ENCODE measurements at places on chromosomes 2 and 18.
A peak's percentile ranks its signal among the peaks of the same experiment; 100 is the strongest.

- DNase-seq, result no peak
Observed at GRCh38 chr2:237171396-237171795, 85.7 kb downstream of the COPS8 start.

DNA sequence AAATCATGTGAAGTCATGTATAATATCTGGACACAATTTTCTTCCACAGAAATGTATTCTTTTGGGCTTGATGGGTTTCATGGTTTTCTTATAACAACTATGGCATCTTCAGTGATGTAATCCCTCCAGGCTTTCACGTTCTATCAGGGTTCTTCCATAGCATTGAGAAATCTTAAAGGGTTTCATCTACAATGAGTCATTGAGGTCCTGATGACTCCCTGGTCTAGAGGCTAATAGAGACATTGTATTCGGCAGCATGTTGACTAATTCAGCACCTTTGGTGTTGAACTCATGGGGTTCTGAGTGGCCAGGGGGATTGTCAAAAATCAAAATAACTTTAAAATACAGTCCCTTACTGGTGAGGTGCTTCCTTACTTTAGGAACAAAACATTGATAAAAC lies 614.0 kb upstream of the CRIM1 start:
- DNase-seq, result no peak

- DNase-seq, result no peak
Observed at GRCh38 chr2:238894950-238895298, 47.0 kb downstream of the TWIST2 start.

DNA sequence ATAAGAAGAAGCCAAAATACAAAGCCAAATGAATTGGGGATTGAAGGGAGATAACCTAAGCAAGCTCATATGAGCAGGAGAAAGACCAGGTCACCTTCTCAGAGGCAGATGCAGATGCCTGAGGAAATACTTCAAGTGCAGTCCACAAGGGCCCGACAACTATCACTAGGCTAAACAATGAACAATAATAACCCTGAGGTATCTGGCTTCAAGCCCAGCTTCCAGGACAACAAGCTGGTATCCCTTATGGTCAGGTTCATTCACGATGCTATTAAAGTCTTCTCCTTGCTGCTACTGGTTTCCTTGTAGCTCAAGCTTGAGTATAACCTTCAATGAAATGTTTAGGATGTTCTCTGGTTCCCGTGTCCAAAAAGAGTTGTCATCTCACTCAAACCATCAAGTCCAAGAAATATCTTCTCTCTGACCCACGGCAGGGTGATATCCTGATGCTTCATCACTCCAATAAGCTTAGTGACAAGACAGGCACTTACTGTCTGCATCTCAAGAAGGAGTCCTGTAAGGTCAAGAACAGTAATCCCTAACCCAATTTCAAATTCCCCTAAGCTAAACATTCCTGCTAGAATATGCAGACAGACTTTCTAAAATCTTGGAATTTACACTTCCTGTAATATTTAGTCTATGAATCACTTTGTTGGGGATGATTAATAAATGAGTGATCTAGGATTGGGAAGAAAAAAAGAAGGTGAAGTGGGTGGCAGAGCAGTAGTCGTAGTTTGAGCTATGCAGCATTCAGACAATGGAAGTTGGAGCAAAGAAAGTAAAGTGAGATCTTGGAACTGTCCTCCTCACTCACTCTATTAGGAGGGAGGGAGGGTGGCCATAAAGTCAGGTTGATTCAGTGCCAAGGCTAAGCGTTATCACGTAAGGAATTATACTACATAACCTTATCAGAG lies 33.1 kb downstream of the CHN1 start:
- peak; percentile 53 for DNase-seq

DNA sequence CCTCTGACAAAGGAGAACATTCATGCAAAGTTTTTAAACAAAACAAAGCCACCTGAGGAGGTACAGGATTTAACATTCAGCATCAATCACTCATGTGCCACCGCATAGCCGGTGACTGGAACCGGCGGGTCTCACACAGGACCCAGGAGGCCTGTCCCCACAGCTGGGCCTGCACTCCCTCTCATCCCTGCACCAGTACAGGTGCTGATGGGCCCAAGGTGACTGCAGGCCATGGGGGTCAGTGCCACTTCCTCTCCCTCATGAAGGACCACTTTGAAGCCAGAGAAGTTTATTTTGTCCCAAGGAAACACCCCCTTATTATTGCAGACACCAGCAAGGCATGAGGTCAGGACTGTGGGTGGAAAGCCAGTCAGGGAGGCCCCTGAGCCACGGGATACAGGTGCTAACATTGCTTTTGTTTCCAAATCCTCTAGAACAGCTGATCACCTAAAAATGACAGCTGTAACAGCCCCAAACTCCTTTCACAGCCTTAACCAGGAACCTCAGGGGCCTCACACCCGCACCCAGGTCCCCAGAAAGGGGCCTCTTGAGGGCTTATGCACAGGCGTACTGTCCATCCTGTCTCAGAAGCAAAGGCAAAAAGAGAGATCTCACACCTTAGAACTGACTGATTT lies 14.0 kb downstream of the PARD6G start:
- DNase-seq, result no peak

DNA sequence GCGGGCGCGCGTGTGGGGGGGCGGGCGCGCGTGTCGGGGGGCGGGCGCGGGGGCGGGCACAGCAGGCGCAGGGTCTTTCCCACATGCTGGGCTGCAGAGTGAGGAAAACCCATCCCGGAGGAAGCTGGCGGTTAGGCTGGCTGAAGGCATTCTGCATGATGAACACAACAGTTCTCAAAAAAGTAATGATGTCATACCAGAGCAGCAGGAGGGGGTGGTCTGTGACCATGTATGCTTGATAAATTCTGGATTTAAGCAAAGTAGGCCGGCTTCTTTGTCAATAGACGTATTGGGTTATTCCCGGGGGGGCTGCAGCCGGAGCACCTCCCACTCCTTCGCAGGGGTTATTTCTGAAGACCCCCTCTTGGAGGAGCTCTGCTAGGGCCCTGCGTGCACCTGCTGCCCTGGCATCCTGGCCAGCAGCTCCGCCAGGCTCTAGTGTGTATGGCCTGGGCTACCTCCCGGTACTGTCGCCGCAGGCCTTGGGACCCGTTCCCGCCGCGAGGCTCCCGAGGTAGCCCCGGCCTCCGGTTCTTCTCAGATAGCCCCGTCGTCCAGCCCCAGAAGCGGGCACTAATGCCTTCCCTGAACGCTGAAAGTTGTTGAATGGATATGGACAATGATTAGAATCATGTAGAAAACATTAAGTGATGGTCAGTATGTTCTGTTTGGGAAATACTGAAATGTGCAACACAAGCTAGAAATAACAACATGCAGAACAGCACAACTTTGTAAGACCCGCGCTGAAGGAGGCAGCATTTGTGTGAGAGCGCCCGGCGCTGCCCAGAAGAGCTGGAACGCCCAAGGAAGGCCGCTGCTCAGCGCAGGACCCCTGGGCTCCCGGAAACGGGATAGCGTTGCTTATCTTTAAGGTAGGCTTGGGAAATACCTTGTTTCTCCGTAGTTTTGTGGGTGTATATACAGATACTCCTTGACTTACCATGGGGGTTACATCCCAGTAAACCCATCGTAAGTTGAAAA lies 101.4 kb upstream of the RAB6C start:
- DNase-seq, result peak; percentile 47

GRCh38 chr18:73038336-73038735 lies 170.5 kb upstream of the NETO1 start:
- DNase-seq, result no peak

- DNase-seq, result no peak
Observed at GRCh38 chr18:12307701-12308385, at the start of gene TUBB6. TUBB6 (plus strand) TSS chr18:12308241; CDS start chr18:12308293, 52 bp downstream.

DNA sequence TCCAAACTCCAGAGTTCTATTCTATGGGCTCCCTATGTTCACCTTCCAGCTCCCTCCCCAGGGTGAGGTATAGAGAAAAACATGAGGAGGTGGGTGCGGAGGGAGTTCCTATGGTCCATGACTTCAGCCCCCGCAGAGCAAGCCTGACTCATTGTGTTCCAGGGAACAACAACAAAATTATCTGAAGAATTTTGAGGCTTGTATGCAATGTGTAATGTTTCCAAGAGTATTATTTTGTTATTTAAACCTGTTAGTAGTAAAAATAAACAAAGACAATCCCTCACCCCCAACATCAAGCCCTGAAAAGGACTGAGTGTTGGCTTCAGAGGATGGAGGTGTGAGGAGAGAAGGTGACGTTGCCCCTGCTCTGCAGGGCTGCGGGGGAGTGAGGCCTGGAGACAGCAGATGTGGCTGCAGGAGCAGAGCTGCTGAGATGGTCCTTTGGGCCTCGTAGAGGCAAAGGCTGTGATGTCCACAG lies 29.0 kb downstream of the LAMA3 start:
- no peak for DNase-seq

DNA sequence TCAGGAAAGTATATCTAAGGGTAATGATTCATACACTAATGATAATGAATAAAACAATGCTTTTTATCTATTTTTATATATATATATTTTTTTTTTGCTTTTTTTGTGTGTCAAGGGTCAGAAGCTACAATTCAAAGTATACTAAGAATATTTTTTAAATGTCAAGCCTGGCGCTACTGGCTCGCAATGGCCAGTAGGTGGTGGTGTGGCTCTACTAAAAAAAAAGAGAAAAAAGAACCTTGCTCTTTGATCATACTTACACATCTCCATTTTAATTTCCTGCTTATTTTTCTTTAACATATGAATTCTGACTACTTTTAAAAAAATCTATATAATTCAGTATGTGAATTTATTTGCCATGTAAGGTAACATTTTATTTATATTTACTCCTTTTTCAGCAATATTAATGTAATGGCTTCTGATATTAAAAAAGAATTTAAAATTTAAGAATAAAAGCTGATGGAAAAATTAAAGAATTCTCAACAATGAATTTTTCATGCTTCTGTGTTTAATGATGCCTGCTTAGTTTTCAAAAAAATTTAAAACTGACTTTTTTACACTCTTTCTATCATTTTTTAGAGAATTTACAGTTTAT lies 232.9 kb downstream of the GULP1 start:
- peak; percentile 55 for DNase-seq

GRCh38 chr18:13183359-13183758 lies 35.2 kb upstream of the LDLRAD4 start:
- DNase-seq, result no peak

- DNase-seq, result peak; percentile 51
Observed at GRCh38 chr2:85066874-85067351, 66.3 kb upstream of the TCF7L1 start.

GRCh38 chr2:60551240-60552077 lies 2.0 kb downstream of the BCL11A start:
- DNase-seq, result peak; percentile 64

DNA sequence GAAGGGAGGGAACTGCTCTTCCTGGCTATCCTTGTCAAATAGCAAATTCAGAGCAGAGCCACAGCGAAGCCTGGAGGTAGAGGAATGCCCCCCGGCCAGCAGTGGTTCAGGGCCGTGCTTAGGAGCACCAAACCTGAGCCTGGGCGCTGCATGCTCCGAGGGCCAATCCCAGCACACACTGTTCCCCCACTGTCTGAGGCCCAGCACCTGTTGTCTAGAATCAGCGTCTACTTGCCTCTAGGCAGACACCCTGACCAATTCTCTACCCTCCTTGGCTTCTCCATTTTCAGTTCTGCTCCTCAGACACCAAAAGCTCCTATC lies 177.6 kb upstream of the PKDCC start:
- no peak for DNase-seq

- DNase-seq, result no peak
Observed at GRCh38 chr2:180778291-180778690, 202.1 kb upstream of the UBE2E3 start.

DNA sequence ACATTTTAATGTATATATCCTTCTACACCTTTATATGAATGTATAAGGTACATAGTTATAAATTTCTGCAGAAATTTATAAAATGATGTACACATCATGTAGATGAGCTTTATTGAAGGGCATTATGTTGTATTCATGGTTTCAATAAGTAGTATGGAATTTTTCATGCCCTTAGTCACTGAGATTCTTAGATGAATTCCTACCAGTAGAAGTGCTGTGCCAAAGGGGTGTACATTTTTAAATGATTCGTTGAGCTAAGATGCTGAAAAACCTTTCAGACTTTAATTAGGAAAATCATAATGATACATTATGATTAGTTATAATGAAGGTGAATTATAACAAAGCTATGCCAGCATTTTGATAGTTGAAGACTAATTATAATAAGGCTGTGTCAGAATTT lies 115.2 kb downstream of the ZNF236 start:
- DNase-seq, result no peak

DNA sequence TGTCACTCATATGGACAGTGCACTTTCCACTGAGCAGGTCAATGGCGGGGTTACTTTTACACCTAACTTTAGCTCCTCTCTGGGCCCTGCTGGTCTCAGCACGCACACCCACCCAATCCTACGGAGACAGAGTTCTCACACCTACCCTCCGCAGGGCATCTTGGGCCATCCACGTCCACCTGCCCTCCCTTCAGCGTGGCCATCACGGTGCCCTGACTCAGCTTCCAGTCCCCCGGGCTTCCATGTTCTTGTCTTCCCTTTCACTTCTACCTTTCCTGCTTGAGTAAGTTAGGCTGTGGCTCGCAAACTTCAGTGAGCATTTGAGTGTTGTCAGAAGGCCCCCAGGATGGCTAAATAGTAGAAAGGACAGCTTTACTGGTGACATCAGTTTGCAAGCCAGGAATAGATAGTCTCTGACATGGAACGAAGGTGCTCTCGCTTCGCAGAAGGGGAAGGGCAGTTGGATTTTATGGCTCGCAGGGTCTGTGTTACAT lies 232.4 kb downstream of the SEPTIN10 start:
- DNase-seq, result no peak

- DNase-seq, result peak; percentile 61
Observed at GRCh38 chr2:201860636-201861066, 54.3 kb downstream of the CDK15 start.

- DNase-seq, result no peak
Observed at GRCh38 chr2:127610561-127610960, 35.4 kb upstream of the GPR17 start.

GRCh38 chr2:105125920-105126319 lies 88.1 kb downstream of the MRPS9 start:
- DNase-seq, result no peak

- DNase-seq, result no peak
Observed at GRCh38 chr2:173755798-173756197, 209.4 kb downstream of the SP3 start.

- no peak for DNase-seq
Observed at GRCh38 chr18:44799907-44800421, 119.3 kb downstream of the SETBP1 start.

DNA sequence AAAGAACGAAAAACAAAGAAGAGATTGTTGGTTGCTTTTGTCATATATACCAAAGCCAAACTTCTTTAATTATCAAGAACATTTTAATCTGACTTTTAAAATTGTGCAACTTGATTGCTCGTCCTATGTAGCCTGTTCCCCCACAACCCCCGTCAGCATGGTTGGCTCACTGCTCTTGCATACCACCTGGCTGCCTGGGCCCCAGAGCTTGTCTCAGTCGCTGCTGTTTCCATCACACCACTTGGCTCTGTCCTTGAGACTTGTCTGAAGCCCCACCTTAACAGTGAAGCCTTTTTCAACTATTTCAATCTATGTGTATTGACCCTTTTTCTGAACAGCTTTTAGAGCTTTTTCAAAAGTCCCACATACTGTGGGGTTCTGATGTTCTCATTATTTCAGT lies 270.8 kb downstream of the ZNF407 start:
- DNase-seq, result no peak

Measured in NCI-H2081 (cell line).